Liver (tissue), 10 donors: ENCODE measurements at places on chromosomes 2 and 18.

DNA sequence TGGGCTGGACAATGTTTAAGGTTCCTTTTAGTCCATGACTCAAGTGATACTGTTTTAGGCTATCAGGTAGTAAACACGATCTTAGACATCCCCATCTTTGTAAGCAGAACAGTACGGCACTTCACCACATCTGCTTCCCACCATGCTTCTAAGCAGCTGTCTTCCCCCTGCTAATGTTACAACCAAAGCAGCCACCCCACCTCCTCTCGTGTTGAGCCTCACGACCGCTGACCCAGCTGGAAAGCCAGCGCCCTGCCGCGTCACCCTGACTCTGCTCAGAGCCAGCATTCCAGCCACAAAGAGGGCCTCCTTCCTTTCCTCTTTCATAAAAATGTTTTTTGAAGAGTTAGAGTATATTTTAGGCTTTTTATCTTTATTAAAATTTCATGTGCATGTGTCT lies 9.4 kb downstream of the MTERF4 start:
- no peak overlapping the region for H3K27ac ChIP-seq
- H3K27me3 ChIP-seq: no peaks in the 10 kb centered on the region
- peaks cover 28% of the 10 kb centered on the region for H3K4me1 ChIP-seq

DNA sequence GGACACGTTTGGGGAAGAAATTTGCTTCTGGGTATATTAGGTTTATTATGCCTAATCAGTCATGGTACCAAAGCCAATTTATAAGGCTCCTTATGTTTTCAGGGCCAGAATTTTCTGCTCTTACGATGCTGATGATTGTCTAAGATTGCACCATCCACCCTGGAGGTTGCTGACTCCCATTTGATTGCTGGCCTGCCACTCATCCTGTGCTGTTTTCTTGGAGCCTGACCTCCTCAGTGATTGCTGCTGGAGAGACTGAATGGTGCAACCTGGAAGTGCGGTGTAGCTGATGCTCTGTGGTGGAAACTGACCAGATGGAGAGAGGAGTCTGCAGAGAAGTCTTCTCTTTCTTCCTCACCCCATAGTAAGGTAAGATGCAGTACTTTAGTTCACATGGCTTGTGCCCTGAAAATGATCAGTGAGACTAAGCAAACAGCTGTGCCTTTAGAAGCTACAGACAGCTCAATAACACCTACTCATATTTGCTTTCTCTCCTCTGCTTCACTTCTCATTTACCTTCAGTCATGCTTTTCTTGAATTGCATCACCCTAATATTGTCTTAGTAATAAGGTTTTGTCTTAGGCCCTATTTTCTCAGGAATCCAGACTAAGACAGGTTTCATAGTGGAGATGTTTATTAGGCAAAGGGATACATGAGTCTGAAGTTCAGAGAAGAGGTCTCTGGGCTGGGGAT lies 17.4 kb downstream of the ZNF24 start:
- H3K27me3 ChIP-seq: no peaks in the 10 kb centered on the region
- no peak for DNase-seq
- no peaks in the 10 kb centered on the region for H3K4me1 ChIP-seq
- H3K36me3 ChIP-seq: peaks cover 2% of the 10 kb centered on the region

GRCh38 chr18:32958746-32959145 lies 185.9 kb upstream of the KLHL14 start:
- no peaks in the 10 kb centered on the region for H3K36me3 ChIP-seq
- no peaks in the 10 kb centered on the region for H3K27me3 ChIP-seq
- no peaks in the 10 kb centered on the region for H3K4me1 ChIP-seq
- H3K4me3 ChIP-seq: no peak overlapping the region
- no peak for DNase-seq

- no peaks in the 10 kb centered on the region for H3K27me3 ChIP-seq
- no peak overlapping the region for H3K4me3 ChIP-seq
- no peak for DNase-seq
- no peaks in the 10 kb centered on the region for H3K36me3 ChIP-seq
- H3K4me1 ChIP-seq: peaks cover 16% of the 10 kb centered on the region
Measured at GRCh38 chr2:48319863-48320262, 210.1 kb upstream of the STON1 start.

GRCh38 chr2:67846370-67847070 lies 216.3 kb downstream of the C1D start:
- peaks cover 2% of the 10 kb centered on the region for H3K4me1 ChIP-seq
- no peaks in the 10 kb centered on the region for H3K36me3 ChIP-seq
- H3K4me3 ChIP-seq: no peak overlapping the region
- no peak overlapping the region for H3K27ac ChIP-seq

DNA sequence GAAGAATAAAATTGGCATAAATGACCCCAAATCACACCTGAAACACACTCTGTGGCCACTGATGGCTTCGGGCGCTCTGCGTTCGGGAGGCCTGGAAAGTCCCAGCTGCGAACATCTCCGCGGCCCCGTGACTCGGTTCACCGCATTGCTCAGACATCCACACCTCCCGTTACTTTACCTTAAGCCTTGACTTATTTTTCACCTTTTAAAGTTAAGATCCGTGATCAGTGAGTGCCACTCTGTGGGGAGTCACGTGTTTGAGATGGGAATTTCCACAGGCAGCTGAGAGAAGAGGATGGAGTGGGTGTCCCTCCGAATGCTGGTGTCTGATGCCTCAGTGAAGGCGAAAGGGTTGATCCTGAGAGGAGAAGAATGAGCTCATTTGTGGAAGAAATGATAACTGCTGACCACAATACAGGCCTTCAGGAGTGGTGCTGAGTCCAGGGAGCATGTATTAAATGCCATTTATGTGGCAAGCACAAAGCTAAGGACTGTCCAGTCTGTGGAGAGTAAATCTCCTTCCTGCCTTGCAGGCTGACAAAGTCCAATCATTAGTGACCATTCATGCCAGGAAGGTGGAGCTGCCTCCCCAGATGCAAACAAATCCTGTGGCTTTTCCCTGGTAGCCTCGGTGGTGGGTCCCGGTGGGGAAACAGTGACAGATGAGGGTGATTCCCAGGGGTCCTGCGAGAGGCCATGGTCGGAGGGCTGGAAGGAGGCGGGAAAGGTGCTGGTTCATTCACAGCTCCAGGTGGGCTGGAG lies 168.8 kb downstream of the RTP5 start:
- peak overlapping the region; percentile 6 for H3K27ac ChIP-seq
- peaks cover 17% of the 10 kb centered on the region for H3K4me1 ChIP-seq
- DNase-seq: no peak
- no peaks in the 10 kb centered on the region for H3K27me3 ChIP-seq

GRCh38 chr18:54882318-54882717 lies 54.0 kb downstream of the RAB27B start:
- no peaks in the 10 kb centered on the region for H3K36me3 ChIP-seq
- no peaks in the 10 kb centered on the region for H3K27me3 ChIP-seq
- peaks cover 11% of the 10 kb centered on the region for H3K4me1 ChIP-seq
- no peak for DNase-seq
- H3K27ac ChIP-seq: no peak overlapping the region
